NCI-H1092 (cell line): ENCODE measurements at places on chromosomes 4 and X.

GRCh38 chrX:30795981-30796958 lies 92.8 kb downstream of the TAB3 start:
- no peak for DNase-seq

- no peak for DNase-seq
Observed at GRCh38 chr4:150318527-150318926, 240.3 kb downstream of the DCLK2 start.

GRCh38 chr4:10456260-10456594 lies 999 bp downstream of the ZNF518B start:
- DNase-seq = no peak

DNA sequence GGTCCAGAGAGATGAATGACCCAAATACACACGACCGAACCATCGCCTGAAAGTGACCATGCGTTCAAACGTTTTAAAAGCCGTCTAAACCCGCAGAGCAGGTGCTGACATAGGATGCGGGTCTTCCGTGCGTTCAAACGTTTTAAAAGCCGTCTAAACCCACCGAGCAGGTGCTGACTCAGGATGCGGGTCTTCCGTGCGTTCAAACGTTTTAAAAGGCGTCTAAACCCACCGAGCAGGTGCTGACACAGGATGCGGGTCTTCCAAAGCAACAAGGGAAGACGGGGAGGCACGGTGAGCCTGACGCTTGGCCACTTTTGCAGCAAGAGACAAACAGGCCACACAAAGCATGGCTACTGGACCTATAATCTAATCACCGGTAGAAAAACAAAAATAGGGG lies 47.2 kb downstream of the GAK start:
- no peak for DNase-seq

DNA sequence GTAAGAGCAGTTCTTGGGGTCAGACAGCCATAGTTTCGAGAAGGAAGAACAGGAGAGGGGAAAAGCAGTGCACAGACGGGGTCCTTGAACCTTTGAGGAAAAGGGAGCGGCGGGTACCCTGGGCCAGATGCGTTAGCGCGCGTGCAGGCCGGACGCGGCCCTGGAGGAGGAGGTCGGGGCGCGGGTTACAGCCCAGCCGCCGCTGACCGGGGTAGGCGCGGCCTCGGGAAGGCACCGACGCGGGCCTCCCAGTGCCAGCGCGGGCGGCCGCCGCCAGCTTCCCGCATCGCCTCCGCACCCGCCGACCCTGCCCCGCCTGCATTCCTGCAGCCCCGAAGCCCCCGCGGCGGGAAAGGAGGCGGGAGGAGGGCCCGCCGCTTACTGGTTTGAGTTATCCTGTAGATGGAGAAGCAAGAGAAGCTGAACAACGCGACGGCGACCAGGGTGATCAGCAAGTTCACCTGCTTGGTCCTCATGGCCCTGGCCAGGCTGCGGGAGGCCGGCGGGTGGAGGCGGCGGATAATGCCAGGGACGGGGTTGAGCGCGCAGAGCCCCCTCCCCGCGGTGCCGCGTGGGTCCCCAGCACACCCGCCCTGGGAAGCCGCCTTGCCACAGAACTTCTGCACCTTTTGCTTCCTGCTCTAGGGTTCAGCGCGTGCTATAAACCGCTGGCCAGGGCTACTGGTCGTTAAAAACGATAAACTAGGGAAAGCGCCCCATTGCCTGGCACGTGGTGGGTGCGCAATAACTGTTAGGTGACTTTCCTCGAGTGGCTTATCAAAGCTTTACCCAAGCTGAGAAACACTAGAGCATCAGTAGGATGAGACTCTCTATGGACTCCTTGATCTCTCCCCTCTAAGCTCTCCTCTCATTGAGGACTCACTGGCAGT lies at the start of gene MGAT4D:
MGAT4D (minus strand) TSS at position 547 of the 890 bp plus-strand sequence; CDS start at position 476, 71 bp downstream.
- DNase-seq = no peak

DNA sequence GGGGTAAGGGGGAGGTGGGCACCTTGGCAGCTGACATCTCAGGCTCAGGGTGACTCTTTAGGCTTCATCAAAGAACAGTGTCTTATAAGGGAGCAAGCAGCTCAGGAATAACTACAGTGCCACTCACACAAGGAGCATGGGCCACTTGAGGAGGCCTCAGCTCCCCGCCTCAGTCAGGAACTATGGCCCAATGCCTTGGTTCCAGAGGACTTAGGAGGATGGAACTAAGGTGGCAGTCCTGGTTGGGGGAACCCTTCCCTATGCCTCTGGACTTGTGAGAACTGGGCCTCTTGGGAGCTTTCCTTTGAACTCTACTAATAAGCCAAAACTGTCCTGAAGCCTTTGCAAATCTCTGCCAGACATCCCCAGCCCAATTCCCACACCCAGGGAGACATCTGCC lies 160.6 kb downstream of the EFNB1 start:
- DNase-seq = no peak

- peak; percentile 70 for DNase-seq
Observed at GRCh38 chrX:41334363-41335197, 618 bp downstream of the DDX3X start.

DNA sequence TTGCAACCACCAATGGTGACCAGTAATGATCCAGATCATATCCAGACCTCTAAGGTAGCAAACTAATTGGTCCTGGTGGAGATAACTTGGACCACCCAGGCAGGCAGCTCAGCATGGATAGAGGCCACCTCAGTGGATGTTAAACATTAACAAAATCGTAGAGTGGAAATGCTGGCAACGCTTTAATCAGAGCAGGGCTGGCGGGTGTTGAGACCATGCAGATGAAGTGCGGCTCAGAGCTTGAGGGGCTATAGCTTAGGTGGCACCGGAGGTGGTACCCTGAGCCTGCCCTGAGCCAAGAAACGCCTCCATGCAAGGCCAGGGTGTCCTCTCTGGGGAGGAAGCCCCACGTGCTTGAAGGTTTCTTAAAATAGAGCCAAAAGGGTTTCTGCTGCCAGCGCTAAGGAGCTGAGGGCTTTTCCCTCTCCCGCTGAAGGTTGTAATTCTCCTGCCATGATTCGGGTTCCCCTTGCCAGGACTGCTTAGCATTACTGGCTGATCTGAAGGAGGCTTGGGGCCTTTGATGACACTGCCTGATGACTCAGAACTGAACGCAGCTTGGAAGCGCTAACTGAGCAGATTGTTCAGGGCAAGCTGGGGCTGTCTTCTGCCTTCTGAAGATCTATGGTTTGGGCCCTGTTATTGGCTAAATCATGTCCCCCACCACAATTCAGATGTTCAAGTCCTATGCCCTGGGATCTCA lies 177.8 kb upstream of the ATP6AP2 start:
- no peak for DNase-seq

DNA sequence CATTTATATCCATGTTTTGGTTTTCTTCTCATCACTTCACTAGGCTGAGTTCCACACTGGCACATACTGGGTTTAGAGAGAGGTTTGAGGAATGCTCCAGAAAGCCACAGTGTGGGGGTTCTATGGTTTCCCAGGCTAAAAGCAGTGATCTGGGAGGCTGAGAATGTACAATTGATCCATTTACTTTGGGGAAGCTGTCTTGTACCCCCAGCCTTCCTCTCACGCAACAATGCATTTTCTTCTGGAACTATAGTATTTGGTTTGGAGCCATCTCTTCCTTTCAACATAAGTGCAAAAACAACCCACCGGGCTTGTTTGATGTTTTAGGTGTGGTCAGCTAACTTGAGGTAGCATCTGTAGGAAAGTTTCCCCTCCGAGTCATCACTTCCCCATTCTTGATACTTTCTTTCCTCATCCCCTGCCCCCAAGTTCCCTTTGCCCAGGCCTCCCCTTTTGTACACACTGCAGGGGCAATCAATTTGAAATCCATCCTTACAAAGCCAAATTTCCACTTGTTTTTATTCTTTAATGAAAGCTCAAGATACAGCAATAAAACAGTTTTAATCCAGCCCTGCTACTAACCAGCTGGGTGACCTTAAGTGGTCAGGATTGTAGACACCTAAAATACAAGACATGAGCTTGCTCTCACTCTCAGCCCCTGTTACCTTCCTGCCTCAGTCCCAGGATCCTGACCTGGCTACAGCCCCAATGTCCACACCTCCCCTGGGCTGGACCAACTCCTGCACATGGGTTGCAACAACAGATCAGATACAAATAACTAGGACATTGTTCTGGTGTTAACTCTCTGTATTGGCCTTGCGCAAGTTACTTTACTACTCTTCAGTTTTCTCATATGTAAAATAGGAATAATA lies 109.2 kb downstream of the FHDC1 start:
- no peak for DNase-seq

GRCh38 chr4:156378033-156378665 lies 424.5 kb upstream of the CTSO start:
- DNase-seq = peak; percentile 13

- DNase-seq = no peak
Observed at GRCh38 chr4:184251670-184251980, 34.0 kb upstream of the ENPP6 start.

DNA sequence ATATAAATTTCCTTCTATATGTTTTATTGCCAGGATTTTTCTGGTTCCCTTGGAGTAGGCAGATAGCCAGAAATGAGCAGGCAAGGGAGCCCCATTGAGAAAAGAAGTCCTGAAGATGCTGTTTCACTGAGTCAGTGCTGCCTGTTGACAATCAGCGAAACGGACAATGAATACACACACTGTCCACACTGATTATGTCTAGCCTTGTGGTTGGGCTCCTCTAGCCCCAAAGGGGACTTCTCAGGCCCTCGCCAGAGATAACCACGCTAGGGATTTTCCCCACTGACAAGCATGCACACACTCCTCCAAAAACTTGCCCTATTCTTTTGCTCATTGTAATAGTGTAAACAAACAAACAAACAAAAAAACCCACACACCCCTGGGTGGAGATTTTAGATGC lies 369.3 kb downstream of the DMD start:
- DNase-seq = no peak

- DNase-seq = peak; percentile 62
Observed at GRCh38 chr4:8274765-8275547, 5.4 kb downstream of the HTRA3 start.

GRCh38 chrX:9948406-9948805 lies 18.8 kb upstream of the CLDN34 start:
- peak; percentile 9 for DNase-seq

DNA sequence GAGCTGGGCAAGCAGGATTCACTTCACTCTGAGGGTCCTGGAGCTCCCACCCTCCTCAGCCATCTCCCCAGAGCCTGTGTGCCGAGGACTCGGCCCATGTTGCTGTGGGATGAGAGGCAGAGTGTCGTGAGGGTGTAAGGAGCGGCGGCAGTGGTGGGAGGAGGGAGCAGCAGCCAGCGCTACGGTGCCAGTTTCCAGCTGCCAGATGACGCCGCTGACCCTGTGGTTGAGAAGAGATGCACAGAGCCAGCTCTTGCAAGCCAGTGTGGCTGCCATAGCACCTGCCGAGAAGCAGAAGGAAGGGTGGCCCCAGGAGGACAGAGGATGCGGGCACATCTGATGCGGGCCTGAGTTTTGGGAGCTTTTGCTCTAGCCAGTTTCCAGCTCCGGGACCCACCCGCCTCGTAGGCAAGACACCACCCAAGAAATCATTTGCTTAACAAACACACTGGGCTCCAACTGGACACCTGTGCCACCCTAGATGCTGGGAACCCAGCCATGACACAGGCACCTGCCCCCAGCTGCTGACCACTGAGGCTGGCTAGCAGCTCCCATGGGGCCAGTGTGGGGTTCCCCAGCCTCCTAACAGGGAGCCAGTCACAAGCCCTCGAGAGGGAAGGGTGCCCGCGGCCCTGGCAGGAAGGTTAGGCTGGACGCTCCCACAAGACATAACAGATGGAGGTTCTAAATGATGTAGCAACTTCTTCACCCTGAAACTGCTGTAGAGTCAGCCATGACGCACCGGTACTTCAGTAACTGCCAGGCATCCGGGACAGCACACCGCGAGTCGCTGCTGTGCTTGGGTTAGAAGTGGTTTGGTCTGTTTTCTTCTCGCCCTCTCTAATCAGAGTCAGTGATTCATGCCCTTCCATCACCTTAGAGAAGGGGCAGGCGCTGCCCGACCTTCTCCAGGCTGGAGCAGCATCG lies 8.9 kb downstream of the MSANTD1 start:
- no peak for DNase-seq
